ENCODE measurements at places on chromosomes 1 and 21.

DNA sequence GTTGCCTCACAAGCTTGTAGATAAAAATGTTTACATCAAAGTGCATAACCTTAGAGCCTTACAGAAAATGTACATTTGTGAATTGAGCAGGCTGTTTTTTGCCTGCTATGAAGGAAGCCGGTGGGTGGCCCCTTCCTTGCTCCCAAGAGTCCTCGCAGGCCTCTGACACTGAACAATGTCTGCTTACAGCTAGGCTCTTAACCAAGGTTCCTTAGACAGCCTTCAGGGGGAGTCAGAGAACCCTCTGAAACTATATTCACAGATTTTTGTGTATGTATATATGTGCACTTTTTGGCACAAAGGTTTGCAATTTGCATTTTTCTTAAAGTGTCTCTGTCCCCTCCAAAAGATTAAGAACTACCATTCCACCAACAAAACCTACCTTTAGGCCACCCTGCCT is 282.6 kb downstream of the BARHL2 start:
- no peak for DNase-seq

- no peak for DNase-seq
These were observed 185.0 kb downstream of the TGFBR3 start for GRCh38 chr1:91700771-91701471.

DNA sequence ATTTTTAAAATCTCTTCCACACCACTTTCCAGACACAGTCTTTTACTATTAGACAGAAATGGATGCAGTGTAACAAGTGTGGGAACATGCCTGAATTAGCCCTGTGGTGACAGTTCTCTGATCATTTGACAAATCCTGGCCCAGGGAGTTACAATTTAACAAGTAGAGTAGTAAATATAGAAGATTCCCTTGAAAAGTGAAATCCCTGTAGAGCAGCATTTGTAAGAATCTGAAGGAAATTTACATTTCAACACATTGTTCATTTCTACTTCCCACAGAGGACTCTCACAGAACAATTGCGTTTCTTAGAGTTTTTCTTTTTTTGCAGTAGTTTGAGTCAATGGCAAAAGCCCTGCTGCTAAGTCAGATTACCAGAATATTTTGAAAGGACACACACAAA is 458.3 kb upstream of the BRINP3 start:
- no peak for DNase-seq

DNA sequence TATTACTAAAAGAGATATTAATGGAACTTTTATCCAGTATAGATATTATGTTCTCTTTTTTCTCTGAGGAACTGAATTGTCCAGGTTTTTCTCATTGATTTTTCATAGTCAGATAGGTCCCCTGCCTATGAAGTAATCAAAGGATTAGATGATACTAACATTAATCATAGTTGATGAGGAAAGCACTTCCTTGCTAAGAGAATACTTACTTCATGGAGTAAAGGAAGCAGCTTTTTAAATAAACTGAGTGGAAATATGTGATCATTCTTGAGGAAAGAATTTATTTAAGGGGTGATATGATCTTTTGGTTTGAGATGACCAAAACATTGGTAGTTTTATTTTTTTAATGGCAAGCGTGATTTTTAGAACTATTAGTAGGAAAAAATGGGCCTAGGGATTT is 58.9 kb downstream of the SWT1 start:
- no peak for DNase-seq

- no peak for DNase-seq
These were observed 11.7 kb downstream of the SLC35E2B start for GRCh38 chr1:1680912-1681273.

DNA sequence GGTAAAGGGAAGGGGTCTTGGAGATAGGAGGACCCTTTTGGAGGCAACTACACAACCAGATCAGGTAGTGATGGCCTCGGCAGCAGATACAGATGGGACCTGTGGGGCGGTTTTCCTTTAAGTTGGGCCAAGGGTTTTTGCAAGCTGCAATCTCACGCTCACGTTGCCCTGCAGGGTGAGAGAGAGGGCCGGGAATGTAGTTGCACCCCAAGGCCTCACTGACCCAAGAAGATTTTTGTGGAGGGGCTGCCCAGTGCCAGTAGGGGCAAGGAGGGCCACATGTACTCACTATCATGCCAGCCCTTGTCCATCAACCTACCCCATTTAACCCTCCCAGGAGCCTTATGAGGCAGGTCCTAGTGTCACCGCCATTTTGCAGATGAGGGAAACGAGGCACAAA is 57.7 kb upstream of the SELENON start:
- no peak for DNase-seq

DNA sequence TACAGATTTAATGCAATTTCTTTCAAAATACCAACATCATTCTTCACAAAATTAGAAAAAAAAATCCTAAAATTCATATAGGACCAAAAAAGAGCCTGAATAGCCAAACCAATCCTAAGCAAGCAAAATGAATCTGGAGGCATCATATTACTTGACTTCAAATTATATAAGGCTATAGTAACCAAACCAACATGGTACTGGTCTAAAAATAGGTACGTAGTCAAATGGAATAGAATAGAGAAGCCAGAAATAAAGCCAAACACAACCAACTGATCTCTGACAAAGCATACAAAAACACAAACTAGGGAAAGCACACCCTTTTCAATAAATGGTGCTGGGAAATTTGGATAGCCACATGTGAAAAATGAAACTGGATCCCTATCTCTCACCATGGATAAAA is 112.3 kb upstream of the TSPAN2 start:
- DNase-seq = no peak

DNA sequence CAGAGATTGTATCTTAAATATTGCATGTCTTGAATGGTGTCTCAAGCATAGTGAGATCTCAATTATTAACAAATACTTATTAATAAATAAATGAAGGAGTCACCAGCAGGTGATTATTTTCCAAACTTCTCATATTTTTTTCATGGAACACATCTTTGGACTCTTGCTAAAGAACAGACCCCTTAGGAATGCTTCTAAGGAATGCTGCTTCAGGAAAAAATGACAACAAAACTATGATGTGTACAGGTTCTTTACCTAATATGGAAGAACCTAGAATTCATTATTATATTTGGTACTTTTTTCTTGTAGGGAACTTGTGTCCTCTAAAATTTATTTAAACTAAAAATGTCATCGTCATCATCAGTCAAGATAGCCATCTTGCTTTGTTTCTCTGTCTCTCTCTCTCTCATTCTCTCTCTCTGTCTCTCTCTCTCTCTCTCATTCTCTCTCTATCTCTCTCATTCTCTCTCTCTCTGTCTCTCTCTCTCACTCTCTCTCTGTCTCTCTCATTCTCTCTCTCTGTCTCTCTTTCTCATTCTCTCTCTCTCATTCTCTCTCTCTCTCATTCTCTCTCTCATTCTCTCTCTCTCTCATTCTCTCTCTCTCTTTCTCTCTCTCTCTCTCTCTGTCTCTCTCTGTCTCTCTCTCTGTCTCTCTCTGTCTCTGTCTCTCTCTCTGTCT is 63.0 kb upstream of the ETS2 start:
- DNase-seq = no peak

- no peak for DNase-seq
These were observed 43.2 kb downstream of the FLVCR1 start for GRCh38 chr1:212901290-212901689.

DNA sequence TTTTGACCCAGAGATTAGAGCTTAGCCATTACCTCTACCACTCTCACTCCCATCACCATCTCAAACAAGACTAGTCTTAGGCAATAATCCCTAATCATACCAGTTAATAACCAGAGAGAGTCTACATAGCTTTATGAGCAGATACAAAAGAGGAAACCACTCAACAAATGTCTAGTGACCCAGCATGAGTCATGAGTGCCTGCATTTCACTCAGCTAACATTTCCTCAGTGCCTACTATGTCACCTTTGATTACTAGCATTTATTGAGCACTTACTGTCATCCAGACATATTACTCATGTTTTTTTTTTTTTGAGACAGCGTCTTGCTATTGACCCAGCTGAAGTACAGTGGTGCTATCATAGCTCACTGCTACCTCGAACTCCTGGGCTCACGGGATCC is 35.9 kb upstream of the GALNT2 start:
- no peak for DNase-seq

DNA sequence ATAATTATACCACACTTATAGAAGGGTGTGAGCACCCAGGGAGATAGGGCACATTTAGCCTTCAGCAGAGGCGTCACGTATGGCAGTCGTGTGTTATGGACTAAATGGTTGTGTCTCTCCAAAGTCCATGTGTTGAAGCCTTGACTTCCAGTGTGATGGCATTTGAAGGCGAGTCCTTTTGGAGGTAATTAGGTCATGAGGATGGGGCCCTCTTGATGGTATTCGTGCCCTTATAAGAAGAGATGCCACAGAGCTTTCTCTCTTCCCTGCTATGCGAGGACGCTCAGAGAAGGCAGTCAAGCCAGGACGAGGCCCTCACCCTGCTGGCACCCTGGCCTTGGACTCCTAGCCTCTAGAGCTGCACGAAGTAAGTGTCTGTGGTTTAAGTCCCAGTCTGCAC is 375.0 kb upstream of the C1orf174 start:
- no peak for DNase-seq

DNA sequence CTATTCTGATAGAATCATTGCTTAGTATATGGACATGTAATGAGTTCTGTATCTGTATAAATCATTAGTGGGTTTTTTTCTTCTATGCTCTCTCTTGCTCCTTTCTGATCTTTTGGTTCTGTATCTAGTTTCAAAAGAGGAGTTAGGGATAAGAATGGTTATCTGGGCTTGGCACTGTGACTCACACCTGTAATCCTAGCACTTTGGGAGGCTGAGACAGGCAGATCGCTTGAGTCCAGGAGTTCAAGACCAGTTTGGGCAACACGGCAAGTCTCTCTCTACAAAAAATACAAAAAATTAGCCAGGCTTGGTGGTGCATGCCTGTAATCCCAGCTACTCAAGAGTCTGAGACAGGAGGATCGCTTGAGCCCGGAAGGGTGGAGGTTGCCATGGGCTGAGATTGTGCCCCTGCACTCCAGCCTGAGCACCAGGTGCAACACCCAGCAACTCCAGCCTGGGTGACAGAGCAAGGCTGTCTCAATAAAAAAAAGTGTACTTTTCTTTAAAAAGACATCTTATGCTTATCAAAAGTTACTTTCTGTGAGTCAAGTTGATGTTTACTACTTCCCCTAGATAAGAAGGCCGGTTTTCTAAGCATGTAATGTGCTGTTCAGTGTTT is 27.7 kb upstream of the AXDND1 start:
- no peak for DNase-seq

DNA sequence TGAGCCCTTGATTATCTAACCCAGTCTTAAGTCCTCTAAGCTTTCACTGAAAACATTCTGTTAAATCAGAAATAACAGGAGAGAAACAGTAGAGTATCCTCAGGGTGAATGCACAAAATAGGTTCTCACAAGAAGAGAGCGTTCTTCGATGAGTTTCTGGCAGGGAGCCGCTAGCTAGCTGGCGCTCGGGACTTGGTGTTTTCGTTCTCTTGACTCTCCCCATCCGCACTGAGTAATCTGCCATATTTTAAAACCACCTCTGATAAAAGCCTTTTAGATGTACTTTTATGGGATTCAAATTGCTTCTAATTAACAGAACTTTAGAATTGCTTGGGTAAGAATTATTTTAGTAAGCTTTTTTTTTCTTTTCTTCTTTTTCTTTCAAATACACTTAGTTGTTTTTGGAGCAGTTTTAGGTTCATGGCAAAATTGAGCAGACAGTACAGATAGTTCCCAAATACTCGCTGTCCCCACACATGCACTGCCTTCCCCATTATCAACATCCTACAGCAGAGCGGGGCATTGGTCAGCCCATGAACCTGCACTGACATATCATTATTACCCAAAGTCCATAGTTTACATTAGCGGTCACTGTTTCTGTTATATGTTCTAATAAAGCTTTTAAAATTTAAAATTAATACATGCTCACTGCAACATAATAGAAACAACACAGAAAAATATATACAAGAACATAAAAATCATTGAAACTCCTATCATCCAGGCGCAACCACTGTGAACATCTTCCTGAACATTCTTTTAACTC is 35.4 kb downstream of the PRDM2 start:
- no peak for DNase-seq

DNA sequence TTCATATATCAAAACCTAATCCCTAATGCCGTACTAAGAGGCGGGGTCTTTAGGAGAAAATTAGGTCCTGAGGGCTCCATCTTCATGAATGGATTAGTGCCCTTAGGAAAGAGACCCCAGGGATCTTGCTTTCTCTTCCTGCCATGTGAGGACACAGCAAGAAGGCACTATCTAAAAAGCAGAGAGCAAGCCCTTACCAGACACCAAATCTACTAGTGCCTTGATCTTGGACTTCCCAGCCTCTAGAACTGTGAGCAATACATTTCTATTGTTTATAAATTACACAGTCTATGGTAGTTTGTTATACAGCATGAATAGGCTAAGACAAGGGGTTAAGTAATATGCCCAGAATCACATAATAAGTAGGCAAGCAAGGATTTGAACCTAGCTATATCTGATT is 42.9 kb downstream of the STYXL2 start:
- no peak for DNase-seq

DNA sequence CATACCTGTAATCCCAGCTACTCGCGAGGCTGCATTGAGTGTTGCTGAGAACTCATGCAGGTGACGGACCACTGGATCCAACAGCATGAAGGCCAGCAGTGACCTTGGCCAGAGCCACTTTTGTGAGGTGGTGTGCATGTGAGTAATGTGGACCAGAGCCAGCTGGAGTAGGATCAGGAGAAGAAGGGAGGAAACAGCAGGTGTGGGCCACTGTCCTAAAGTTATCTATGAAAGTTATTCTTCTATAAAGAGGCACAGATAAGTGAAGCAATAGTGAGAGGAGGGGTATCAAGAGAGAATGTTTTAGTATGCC is 47.8 kb downstream of the TCP10L start:
- no peak for DNase-seq

DNA sequence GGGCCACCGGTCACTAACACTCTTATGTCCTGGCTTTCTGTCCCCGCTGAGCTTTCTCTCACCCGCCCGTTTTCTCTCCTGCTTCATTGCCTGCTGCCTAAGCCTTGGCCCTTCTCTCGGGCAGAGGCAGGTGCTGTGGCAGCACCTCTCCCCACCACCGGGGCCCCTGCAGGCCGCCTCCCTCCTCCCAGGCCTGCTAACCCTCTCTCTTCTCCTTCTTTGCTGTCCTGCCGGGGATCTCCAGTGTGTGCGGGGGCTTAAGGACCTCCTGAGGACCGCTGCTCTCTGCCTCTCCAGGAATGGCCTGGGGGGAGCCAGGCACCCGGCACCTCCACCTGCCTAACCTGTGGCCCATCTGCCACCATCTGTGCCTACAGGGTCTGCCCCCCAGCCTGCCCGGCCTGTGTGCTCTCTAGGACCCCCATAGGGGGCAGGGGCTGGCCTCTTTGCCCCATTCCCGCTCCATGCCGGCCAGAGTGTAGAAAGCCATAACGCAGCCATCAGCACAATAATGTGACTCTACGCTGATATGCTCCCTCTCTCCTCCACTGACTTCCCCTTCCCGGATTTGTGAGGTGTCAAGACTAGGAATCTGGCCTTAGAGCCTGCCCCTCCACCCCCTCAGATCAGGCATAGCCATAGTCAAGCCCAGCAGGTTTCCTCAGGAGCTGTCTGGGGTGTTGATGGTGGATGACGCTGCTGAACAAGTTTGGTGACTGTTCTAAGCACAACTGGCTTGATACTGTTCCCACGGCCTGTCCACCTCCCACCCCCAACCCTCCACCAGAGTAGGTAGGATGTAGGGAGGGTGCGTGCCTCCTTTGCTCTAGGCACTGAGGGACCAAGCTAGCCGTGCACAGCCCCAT is 6.1 kb upstream of the SFN start:
- no peak for DNase-seq

GRCh38 chr1:213858581-213858980 is 129.2 kb upstream of the PROX1 start:
- DNase-seq = no peak

Measured in stimulated activated CD4-positive, alpha-beta T cell treated with anti-CD3 and anti-CD28 coated beads, TNF-alpha, amount 100 ng/mL, for 1 hour (primary cell).